ENCODE measurements at places on chromosomes 6 and 20.

DNA sequence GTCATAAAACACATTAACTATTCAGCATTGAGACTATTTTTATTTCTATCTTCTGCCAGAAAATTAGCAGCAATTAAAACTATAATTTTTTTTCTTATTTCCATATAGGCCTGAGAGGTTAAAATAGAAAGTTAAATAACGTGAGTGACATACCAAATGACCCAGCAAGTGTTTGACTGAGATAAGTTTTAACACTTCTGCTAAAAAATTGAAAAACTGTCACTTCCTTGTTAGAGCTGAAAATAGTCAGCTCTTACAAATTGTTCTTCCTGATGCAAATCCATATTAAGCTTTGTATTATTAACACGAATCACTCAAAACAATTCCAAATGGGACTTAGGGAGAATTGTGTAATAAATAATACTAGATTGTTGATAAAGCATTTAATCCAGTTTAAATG is 26.5 kb upstream of the STX11 start:
- peak; percentile 79 for DNase-seq

DNA sequence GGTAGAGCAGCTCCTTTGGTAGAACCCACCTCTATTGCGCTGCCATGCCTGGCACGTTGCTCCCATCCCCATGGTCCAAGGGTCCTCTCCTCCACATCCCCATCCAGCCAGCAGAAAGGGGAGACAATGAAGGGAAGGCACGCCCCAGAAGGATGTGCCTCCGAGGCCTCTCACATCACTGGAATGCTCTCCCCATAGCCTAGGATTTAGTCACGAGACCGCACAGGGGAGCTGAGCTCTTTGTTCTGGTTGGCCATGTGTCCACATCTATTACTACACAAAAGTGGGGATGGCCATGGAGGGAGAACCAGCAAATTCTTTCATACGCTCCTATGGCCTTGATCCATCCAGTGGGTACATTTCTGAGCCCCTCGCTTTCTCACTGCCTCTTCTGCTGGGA is 60.5 kb upstream of the SALL4 start:
- DNase-seq: no peak

GRCh38 chr6:32436995-32437836 is 2.5 kb upstream of the HLA-DRA start:
- peak; percentile 71 for DNase-seq

DNA sequence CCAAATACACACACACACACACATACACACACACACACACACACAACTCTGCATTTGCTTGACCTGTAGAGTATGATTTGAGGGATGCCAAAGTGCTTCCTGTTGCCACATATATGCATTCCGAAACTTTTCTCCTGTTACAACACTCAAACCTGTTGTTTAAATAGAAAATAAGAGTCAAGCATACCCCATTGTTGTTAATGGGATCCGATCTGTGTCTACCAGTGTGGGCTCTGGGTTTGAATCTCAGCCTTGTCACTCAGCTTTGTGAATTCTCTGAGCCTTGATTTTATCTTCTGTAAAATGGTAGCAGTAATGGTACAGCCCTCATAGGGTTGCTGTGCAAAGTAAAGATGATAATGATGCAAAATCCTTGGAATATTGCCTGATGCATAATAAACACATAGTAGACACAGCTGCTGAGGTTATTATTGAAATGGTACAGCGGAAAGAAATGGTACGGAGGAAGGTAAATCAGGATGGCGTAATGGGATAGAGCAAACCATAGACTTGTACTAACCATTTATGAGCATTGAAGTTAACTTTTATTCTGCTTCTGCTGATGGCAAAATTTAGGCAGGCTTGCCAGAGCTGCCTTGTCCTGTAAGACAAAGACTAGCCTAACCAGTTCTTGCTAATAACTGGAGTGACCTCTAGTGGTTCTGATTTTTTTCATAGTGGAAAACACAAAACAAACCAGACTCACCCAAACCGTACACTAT is 113.5 kb upstream of the PHACTR1 start:
- DNase-seq: peak; percentile 51

DNA sequence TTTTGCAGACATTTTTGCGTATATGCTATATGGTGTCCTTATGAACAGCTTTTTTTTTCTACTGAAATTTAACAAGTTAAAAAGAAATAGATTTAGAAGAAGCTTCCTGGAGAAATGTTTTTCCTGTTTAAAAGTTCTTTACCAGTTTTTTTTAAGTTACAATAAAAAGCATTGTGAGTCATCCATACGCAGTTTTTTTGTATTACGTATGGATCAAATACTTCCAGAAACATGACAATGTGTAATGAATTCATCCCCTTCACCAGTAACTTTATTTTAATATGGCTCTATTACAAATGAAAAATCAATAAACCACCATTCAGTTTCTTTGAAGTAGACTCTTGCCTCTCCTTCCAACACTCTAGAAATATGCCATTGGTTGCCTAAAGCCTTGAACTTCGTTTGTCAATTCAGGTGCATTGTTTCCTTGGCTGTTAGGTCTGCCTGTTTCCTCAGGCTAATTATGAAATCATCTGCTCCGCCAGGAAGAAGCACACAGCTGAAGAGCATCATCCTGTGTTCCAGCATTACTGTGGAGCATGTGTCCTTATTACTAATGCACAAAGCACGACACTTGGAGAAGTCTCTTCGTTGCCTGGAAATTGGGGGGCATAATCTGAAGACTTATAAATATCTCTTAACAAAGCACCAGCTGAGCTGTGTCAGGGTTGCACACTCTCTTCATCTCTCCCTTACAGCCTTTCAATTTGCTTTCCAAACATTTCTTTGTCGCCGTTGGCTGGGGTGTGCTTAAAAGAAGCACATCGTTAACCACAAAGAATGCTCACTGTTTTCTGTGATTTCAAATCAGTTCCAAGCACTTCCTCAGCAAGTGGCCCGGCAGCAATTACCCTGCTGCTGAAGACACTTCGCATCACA is 9.6 kb downstream of the MOXD1 start:
- DNase-seq: no peak

DNA sequence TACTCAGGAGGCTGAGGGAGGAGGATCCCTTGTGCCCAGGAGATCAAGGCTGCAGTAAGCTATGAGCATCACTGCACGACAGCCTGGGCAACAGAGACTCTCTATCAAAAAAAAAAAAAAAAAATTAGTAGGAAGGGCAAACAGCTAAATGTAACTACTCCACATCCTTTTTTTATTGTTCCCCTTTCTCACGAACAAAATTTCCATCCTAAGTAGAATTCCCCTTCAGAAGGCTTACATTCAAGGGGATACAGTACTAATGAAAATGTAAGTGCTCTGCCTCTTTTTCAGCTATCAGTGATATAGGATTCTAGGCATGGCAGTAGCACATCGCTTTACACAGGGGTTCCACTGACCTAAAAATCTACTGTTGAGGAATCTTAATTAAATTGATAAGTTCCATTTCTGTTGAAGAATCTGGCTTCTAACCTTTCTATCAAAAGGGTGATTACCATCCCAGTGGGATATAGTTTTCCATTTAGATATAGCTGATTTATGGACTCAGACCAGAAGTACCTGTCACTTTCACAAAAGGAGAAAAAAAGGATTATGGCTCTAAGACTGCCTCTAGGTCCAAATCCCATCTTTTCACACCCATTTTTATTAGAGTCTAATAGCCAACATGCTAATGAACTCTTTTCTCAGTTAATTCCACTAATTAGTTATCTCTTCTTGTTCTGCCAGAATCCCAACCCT is 2.6 kb downstream of the B4GALT5 start:
- DNase-seq: no peak

DNA sequence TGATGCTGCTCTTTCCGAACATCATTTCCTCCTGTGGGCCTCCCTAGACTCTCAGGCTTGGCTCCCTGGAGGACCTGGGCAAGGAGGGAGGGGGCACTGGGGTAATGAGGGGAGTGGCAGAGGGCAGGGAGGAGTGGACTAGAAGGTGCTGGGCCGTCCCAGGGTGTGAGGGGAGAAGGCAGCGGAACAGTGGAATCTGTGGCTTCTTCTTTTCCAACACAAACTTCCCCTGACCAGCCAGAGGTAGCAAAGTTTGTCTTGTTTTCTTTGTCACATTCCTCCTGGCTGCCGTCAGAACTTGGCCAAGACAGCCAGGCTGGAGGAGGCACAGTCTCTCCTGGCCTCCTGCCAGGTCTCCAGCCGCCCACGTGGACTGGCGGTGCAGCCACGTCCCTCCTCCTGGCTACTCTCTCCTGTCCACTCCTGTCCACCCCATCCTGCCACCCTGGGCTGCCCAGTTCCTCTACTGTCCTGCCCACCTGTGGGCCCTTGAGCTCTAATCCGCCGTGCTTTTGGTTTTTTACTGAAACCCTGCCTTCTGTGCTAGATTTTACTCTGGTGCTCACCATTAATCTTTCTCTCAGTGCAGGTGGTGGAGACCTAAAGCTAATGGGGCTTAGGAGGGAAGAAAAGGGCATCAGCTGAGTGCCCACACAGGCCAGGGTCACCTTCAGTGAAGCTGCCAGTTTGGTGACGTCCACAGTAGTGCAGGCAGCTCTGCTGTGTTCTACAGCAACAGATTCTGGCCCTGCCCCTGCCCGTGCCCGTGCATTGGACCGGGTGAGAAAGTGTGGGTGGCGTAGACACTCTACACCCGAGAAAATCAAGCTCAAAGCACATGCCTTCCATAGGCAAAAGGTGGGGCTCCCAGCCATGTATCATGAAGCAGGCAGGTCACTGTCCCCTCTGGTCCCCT is 2.8 kb upstream of the CDSN start:
- no peak for DNase-seq

GRCh38 chr6:90993770-90994169 is 406.9 kb upstream of the MAP3K7 start:
- no peak for DNase-seq

DNA sequence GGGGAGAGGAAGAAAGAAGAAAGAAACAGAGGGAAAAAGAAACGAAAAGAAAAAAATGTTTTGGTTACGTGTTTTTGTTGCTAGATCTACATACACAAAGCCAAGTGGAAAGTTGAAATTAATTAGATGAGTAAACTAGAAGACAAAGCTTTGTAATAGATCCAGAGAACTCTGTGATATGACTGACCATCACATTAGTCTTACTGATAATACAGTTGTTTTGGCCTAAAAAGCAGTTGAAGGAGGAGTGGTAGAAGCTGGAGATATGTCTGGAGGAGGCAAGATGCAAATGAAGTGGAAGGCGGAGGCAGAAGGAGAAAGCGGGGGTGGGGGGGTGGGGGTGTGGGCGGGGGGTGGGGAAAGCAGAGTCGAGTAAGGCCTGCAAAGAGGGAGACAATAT is 500.1 kb upstream of the ID4 start:
- no peak for DNase-seq

DNA sequence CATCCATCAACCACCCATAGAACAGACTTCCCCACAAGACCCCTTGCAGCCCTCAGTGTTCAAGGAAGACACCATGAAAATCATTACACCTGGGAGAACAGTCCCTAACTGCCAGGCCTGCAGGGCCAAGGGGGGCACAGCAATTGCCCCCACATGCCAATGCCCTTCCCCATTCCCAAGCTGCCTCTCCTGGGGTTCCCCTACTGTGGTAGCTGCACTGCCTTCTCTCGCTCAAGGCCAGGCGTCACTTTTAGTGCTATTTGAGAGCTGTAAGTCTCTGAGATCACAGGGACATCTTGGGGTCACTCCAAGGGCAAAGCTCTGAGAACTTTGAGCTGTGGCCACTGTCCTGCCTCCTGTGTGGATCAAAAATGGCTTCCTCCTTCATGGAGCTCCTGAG is 6.0 kb upstream of the ACSS1 start:
- no peak for DNase-seq

DNA sequence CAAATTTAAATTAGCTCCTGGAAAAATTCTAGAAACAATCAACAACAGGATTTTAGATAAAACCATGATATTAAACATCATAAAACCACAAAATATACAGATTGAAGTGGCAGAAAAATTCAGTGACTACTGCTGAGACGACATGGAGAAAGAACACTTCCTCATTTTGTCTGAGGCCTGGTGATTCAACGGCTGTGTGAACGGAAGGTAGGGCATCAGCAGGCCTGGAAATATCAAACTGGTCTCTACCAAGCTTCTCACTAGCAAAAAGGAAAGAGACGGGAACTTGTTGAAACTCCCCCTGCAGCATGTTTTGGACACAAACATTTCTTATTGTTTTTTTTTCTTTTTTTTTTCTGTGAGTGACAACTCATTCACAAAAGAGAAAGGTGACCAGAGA is 58.0 kb upstream of the AHI1 start:
- peak; percentile 68 for DNase-seq

DNA sequence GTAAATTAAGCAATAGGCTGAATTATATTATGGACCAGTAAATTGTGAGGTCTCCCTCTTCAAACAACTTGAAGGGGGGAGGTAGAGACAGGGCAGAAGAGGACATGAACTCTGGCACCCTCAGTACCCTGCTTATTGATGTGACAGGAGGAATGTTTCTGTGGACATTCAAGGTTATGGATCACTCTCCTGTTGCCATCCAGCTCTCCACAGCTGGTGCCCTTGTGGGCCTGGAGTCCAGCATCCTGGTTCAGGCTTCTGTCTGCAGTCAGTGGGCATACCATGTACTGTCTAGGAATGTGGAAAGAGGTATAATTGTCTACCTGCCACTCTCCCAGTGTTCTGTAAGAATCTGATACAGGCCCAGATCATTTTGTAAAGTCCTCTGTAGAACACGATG is 55.6 kb downstream of the FAM120B start:
- no peak for DNase-seq

DNA sequence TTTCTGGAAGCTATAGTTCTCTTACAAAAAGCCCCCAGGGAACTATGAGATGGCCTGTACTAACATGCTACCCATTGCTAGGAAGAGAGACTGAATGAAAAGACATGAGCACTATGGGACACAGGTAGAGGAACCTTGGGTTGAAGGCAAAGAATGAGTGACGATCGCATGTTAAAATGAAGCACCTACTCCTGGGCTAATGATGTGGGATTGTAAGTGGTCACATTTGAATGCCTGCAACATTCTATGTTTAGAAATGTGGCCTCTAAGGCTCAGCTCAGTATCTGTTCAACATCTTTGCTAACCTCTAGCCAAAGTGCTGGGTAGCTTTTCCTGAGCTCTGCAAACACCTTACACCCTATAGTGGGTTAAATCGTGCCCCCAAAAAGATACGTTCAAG is 5.2 kb upstream of the ZC3H12D start:
- DNase-seq: no peak

GRCh38 chr6:5514353-5514752 is 253.0 kb downstream of the FARS2 start:
- no peak for DNase-seq

DNA sequence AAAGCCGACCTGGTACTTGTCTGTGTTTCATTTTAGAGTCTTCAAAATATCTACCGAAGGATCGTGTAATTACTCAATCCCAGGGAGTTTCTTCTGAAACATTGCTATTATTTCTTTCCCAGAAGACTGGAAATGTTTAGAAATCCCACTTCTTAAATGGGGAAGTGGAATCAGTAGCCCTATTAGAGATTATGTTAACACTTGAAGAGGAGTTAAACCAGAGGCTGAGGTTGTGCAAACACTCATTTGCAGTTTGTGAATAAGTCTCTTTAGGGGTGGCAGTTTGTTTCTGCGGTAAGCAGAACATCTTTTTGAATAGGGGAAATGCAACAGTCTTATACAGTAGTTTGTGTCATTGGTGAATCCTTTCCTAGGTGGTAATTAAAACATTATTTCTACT is 21.3 kb downstream of the DSP start:
- no peak for DNase-seq

GRCh38 chr6:3882866-3883265 is 33.7 kb downstream of the FAM50B start:
- DNase-seq: no peak

Measured in hematopoietic multipotent progenitor cell treated with erythropoietin and hydrocortisone succinate and interleukin-3 and kit ligand, for 6 days (in vitro differentiated cells).